ENCODE measurements at places on chromosomes 2 and 18. TPM values are rescaled to one million over a fixed set of nuclear protein-coding genes. Genes with fewer than 3 reads are reported as not detected.

GRCh38 chr2:174121612-174122011 is 126.7 kb downstream of the OLA1 start:
- no peak overlapping the region for H3K4me3 ChIP-seq
- H3K27ac ChIP-seq: peak overlapping the region; percentile 27
- DNase-seq: no peak
- H3K36me3 ChIP-seq: no peaks in the 10 kb centered on the region
- H3K27me3 ChIP-seq: no peaks in the 10 kb centered on the region
- peaks cover 56% of the 10 kb centered on the region for H3K4me1 ChIP-seq

- H3K4me1 ChIP-seq: no peaks in the 10 kb centered on the region
- no peak overlapping the region for H3K4me3 ChIP-seq
- no peaks in the 10 kb centered on the region for H3K27me3 ChIP-seq
These were observed 16.6 kb downstream of the CTDP1 start for GRCh38 chr18:79695856-79696850.

- no peaks in the 10 kb centered on the region for H3K4me1 ChIP-seq
- no peak overlapping the region for H3K27ac ChIP-seq
- no peaks in the 10 kb centered on the region for H3K36me3 ChIP-seq
- no peaks in the 10 kb centered on the region for H3K27me3 ChIP-seq
- no peak overlapping the region for H3K4me3 ChIP-seq
These were observed 37.4 kb downstream of the TNP1 start for GRCh38 chr2:216822470-216822869.

Gene AKAIN1
- polyA plus RNA-seq: not detected

Gene POTEC
- polyA plus RNA-seq: not detected

Gene TCF4
- 13.2 TPM for polyA plus RNA-seq

All from keratinocyte (primary cell).